Hematopoietic multipotent progenitor cell treated with erythropoietin and hydrocortisone succinate and interleukin-3 and kit ligand, for 4 days (in vitro differentiated cells): ENCODE measurements at places on chromosomes 11 and 22.

- DNase-seq: peak; percentile 56
These were observed 28.2 kb downstream of the JHY start for GRCh38 chr11:122910775-122911174.

GRCh38 chr11:33575311-33575710 lies 125.3 kb downstream of the C11orf91 start:
- DNase-seq: no peak

DNA sequence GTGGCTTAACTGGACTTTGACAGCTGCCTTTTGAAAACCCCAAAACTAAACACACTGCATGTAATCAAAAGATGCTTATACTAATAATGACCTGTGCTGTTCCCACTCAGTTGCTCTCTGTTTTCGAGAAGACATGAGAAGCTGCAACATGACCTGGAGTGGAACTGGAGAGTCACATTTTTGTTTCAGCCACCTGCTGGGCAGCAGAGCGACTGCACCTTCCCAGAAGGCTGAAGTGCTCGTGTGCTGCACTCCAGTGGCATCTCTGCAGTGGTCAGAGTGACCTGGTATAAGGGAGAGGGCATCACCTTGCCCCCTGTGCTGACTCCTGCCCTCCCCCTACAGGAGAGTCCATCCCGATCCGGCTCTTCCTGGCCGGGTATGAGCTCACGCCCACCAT lies 8.6 kb downstream of the THYN1 start:
- DNase-seq: peak; percentile 70

DNA sequence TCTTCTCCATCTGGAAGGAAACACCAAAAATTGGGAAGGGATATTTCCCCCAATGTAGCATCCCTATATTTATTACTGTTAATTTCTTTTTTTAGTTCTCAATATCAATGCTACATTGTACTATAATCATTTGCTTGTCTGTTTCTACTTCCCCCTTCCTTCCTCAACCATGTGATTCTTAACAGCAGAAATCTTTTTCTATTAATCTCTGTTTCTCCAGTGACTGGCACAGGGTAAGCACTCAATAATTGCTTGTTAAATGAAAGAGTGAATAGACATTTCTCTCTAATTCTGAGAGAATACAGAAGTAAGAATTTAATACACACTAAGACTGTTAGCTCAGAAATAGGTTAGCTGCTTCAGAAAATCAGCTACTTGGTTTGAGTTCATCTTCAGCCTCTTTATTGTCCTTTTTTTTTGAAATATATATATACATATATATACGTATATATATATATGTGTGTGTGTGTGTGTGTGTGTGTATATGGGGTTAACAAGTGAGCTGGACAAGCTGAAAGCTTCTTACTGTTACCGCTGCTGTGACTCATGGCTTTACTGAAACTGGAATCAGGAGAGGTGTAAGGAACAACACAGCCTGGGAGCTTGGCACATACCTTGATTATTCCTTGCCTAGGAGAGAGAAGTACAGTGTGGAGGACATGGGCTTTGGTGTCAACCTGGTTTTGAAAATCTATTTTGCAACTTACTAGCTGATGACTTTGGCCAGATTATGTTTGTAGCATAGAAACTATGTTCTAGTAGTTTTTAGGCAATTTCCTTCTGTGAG lies 26.2 kb upstream of the PDE3B start:
- no peak for DNase-seq

- DNase-seq: peak; percentile 62
These were observed 5.2 kb upstream of the MAP6 start for GRCh38 chr11:75673977-75674582.

DNA sequence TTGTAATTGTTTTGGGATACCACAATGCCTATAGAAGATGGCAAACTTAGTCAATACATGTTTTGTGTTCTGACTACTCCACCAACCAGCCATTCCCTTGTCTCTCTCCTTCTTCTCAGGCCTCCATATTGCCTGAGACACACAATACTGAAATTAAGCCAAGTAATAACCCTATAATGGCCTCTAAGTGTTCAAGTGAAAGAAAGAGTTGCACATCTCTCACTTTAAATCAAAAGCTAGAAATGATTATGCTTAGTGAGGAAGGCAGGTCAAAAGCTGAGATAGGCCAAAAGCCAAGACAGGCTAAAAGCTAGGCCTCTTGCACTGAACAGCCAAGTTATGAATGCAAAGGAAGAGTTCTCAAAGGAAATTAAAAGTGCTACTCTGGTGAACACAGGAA lies 318.7 kb downstream of the TTC28 start:
- no peak for DNase-seq

- peak; percentile 8 for DNase-seq
These were observed 91.2 kb downstream of the ARHGAP42 start for GRCh38 chr11:100778166-100778785.

- DNase-seq: no peak
These were observed 33.9 kb downstream of the ANO1 start for GRCh38 chr11:70112017-70112434.

- no peak for DNase-seq
These were observed 11.9 kb upstream of the TEF start for GRCh38 chr22:41369837-41370236.

DNA sequence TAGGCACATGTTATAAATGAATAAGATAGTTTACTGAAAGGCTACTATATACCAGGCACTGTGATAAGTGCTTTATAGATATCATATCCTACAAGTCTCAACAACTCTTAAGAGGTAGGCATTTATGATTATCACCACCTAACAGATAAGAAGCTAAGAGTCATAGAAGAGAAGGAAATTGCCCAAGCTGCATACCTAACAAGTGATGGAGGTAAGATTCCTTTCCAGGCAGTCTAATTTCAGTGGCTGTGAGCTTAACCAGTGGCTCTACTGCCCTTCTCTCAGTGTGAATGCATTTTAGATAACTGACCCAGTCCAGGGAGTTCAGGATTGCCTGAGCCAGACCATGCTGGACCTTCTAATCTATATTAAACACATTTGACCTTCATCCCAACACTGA lies 39.2 kb downstream of the HEPHL1 start:
- no peak for DNase-seq
